ENCODE measurements at places on chromosomes 5 and 9.

GRCh38 chr9:126614455-126615244, 922 bp downstream of the LMX1B start:
- no peak for DNase-seq

- DNase-seq: no peak
These were observed 139.8 kb upstream of the EDIL3 start for GRCh38 chr5:84524491-84524890.

DNA sequence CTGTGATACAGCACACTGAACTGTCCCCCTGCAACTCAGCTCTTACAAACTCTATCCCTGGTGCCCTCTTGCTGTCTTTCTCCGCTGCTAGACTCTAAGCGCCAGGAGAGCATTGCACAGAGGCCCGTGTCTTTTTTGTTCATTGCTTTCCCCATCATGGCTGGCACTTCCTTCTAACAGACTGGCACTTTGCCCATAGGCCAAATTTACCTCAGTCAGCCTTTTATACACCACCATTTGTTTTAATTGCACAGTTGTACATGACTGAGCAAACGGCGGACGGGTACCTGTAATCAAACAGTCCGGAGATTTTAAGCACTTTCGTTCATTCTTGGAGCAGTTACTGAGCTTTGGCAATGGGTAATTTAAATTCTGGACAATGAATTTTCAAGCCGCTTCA, 102.2 kb upstream of the CLINT1 start:
- DNase-seq: no peak

- DNase-seq: no peak
These were observed 75.9 kb upstream of the HTR4 start for GRCh38 chr5:148730270-148730669.

DNA sequence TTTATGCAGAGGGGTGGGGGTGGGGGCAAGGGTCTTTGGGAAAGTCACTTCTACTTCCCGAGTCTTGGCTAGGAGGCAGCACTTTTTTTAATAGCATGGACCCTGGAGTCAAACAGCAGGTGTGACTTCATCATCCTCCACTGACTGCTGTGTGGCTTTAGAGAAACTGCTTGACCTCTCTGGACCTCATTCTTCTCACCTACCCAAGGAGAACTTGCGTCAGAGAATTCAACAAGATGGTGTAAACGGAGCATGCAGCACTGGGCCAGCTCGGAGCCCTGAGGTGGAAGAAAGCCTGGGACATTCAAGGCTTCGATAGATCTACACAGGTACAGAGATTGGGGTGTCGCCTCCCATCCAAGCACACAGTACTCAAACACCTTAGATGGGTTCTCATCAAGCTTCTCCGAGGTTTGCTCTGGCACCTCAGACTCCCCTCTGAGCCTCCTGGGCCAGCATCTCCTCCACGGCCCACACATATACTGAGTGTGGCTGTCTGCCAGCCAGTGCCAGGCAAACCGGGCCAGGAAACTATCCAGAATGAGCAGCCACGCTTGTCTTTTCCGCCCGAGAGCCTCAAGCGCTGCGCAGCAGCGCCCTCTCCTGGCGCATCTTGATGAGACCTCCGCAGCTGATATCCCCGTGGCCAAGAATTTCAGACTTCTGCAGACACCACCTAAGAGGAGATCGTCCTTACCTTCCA, 4.6 kb upstream of the SLC25A48 start:
- no peak for DNase-seq

Data from T-helper 17 cell (primary cell).